ENCODE measurements at places on chromosomes 3 and 15. TPM values are rescaled to one million over a fixed set of nuclear protein-coding genes. Genes with fewer than 3 reads are reported as not detected.

DNA sequence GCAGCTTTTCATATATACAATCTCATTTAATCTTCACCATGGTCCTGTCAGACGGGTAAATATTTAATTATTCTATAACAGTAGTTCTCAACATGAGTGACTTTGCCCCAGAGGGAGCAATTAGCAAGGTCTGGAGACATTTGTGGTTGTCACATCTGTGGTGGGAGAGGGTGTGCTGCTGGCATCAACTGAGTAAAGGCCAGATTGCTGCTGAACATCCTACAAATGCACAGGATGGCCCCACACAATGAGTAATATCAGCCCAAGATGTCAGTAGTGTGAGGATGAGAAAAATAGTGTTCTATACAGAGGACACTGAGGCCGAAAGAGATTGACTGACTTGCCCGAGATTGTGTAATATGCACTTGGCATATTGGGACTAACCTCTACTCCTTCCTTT lies 156.0 kb downstream of the AGBL1 start:
- no peak for DNase-seq

The NPAP1 gene
- not detected for total RNA-seq

The LTK gene
- 4.3 TPM for total RNA-seq

DNA sequence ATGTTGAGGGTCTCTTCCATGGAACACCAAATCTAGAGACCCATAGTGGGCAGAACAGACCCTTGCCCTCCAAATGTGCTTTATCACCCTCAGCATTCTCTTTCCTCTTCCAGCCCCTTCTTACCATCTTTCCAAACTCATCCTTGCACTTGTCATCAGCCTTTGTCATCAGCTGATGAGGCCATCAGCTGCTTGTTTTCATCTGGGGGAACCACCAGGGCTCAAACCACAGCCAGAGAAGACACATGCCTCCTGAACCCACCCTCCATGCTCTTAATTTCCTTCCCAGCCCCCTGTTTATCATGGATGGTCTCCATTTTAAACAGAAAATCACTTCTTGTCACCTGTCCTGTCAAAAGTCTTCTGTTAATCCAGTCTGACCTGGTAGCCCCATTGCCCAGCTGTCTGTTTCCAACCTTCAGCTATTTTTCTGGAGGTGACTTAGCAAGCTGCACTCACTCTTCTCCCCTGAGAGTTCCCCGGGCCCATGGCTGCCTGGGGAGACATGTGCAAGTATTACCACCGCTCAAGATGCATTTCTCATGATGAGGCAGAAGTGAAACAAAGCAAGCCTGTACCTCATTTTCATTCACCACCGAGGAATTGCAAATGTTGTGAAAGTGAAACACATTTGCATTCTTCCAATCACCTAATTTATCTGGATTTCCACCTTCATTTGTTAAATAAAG lies 14.7 kb upstream of the SYNM start:
- no peak for DNase-seq

The ANKRD63 gene
- total RNA-seq: not detected
